ENCODE measurements at places on chromosomes 7 and 10.

DNA sequence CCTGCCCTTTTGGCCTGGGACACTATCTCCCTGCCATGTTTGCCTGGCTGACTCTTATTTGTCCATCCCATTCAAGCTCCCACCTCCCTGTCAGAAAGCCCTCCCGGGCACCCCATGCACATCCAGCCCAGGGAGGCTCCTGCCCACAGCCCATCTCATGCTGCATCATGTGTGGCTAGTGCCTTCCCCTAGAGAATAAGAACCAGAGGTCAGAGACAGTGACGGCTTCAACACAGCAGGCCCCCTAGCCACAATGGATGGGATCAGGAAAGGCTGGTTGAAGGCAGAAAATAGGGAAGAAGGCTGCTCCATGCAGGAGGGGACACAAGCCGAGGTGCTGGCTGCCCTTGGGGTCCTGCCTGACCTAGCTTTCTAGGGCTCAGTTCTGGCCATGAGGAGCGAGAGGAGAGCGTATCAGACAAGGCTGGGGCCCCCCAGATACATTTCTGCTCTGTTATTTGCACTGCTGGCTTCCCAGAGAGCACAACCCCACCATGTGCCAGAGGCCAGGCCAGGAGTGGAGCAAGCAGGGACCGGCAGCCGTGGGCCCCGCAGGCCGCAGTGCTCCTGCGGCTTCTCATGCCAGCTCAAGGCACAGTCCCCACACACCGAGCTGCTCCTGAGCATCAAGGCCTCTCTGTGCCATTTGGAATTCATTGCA lies 161.1 kb upstream of the ZMIZ1 start:
- no peak for DNase-seq

DNA sequence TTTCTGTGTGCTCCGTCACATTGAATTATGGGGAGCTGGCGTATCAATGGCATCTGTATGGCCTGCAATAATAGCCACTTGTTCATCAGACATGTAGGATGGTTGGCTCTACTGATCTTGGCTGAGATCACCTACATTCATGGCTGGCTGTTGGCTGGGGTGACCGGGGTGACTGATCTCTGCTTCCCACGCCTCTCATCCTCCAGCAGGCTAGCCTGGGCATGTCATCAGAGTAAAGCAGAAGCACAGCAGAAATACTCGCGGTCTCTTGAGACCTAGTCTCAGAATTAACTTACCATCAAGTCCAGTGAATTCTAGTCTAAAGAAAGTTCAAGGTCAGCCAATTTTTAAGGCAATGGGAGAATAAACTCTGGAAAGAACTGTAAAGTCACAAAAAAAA lies 257.7 kb upstream of the GLI3 start:
- DNase-seq = no peak

DNA sequence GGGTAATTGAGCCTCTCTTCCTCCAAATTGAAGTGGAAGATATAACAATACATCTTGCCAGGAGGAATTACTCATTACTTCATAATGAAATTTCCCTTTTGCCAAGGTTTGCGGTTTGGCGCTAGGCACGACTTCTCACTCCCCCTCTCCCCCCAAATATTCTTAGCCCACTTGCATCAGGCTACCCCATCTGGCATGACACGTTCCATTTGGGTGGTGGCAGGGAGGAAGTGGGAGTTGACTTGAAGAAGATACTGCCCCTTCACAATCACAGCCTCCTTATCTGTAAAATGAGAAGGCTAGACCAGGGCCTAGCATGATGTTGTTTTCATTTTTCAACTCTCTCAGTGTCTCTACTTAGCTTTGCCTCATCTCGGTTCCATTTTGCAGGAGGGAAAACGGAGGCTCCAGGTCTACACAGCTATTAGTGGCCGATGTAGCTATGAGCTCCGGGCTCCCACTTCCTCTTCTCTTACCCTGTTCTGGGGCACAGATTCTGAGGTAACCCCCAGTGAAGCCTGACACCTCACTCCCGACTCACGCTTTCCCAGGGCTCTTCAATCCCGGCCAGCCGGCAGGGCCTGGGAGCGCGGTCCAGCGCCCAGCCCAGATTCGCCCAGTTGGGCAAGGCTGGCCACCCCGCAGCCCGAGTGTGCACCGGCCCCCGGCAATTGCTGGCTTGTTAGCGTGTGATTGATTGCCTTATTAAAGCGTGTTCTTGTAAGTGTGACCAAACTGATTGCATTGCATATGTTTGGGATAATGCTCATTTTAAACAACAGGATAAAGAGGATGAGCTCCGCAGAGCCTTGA lies 6.5 kb downstream of the EVX1 start:
- DNase-seq = no peak

GRCh38 chr10:110042181-110042580 lies 34.4 kb downstream of the ADD3 start:
- no peak for DNase-seq

DNA sequence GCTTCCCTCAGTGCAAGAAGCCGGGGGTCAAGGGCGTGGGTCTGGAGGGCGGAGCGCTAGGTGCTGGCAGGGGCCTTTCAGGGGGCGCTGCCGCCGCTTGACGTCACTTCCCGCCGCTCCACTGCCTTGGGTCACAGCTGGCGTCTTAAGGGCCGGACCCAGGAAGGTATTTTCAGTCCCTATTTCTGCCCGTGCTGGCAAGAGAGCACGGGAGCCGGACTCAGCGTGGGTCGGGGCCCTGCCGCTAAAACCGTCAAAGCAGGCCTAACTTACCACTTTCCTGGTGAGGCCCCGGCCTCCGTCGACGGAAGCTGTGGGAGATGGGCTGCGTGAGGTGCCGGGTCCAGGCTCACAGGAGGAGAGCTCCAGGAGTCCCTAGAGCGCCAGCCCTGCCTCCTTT lies 12.0 kb downstream of the VAX1 start:
- no peak for DNase-seq

DNA sequence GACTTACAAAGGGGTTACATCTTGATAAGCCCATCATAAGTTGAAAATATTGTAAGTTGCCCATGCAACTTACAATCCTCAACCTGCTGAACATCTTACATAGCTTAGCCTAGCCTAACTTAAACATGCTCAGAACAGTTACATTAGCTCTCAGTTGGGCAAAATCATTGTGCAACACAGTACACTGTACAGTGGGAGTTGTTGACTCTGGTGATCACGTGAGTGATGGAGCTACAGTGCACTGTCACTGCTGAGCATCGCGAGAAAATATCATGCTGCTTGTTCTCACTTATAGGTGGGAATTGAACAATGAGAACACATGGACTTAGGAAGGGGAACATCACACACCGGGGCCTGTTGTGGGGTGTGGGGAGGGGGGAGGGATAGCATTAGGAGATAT lies 214.9 kb upstream of the ZMIZ1 start:
- DNase-seq = no peak

GRCh38 chr7:151987748-151988529 lies 31.7 kb downstream of the GALNTL5 start:
- no peak for DNase-seq

DNA sequence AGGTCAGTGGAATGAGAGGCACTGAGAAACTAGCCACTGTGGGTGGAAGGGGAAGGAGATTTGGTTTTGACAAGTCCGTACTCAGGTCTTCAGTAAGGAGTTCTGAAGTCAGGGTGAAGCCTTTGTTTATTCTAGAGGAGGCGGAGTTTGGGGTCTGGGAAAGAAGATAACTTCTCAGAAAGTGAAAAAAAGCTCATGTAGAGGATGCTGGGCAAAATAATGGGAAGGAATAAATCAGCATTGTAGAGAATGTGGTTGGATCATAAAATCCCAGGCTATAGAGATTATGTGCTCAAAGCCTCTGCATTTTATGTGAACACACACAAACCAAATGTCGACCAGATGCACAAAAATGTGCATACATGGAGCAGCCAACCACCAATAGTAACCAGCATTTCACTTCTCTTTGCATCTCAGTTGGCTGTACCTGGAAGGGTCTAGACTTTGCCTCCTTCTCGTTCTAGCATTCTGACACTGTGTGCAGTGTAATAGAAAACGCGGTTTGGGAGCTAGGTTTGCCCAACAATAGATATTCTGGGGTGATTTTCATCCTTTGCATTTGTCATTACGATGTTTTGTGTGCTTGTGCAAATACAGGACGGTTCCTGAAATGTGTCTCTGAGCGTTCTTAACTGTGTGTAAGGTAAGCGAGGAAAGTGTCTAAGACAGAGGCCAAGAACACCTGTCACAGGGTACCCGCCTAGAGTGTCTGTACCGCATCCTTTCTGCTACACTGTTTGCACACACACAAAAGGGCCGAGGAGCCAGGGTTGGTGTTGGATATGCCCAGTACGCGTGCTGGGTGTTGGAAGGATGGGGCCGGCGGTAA lies 603 bp upstream of the HECW1 start:
- DNase-seq = no peak

- no peak for DNase-seq
Observed at GRCh38 chr7:142131439-142132185, 20.1 kb downstream of the MGAM2 start.

GRCh38 chr10:30553626-30554439 lies 75.7 kb downstream of the LYZL2 start:
- no peak for DNase-seq

- no peak for DNase-seq
Observed at GRCh38 chr7:131568510-131568909, 12.1 kb upstream of the PODXL start.

- DNase-seq = no peak
Observed at GRCh38 chr10:79608505-79609375, 2.0 kb upstream of the SFTPA1 start.

- DNase-seq = no peak
Observed at GRCh38 chr7:148264933-148265557, 325.5 kb upstream of the C7orf33 start.

- no peak for DNase-seq
Observed at GRCh38 chr7:39252916-39253315, 275.2 kb downstream of the POU6F2 start.

- DNase-seq = no peak
Observed at GRCh38 chr10:48572414-48572813, 32.5 kb downstream of the ARHGAP22 start.

DNA sequence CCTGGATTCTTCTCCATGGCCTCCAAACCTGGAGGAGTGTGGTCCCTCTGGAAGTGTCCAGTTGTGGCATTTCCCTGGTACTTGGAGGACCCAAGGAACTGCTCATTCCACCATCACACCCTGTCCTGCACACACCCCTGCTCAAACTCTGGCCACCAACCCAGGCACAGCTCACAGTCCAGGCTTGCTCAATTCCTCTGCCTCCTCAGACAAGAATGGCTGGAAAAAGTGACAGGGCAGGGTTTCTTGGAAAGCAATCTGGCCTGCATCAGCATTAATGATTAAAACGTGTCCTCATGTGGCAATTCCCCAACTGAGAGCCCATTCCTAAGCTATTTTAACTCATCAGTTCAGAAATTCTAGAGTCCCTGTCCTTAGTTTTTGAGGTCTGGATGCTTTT lies 17.2 kb upstream of the TPST1 start:
- DNase-seq = no peak

DNA sequence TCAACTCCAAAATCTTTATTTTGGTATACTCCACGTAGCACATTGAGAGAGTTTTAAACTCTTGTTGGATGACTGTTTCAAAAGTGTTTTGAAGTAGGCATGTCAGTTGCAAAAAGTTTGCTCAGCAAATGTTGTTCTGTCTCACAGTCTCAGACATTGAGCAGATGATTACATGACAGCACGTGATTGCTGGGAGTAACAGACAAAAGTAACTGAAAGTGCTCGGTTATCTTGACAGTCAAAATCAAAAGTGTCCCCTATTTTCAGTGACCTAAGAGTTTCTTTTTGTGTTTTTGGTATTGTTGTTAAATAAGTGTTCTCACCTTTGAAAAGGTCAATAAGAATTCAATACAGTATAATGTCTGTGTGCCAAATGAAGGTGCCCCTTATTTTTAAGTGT lies 84.3 kb downstream of the CFTR start:
- DNase-seq = no peak

- DNase-seq = no peak
Observed at GRCh38 chr7:11332865-11333228, 359.2 kb downstream of the PHF14 start.

DNA sequence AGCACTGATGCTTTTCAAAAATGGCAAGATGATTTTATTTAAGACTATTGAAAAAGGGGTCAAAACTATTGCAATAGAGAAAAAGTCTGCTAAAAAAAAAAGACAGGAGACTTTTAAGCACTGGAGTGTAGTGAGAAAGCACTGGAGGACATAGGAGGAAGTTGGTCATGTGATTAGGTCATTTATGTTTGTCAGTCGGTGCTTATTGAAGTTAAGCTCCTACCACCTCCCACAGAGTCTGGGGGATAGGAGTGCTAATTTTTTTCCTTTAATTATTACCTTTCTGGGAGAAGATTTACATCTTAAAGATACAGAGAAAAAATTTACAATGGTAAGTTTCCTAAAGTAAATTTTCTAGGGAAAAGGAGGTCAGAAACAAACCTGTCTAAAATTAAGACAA lies 80.2 kb upstream of the TMEM229A start:
- DNase-seq = no peak

- no peak for DNase-seq
Observed at GRCh38 chr10:96820765-96821164, 11.3 kb upstream of the LCOR start.

DNA sequence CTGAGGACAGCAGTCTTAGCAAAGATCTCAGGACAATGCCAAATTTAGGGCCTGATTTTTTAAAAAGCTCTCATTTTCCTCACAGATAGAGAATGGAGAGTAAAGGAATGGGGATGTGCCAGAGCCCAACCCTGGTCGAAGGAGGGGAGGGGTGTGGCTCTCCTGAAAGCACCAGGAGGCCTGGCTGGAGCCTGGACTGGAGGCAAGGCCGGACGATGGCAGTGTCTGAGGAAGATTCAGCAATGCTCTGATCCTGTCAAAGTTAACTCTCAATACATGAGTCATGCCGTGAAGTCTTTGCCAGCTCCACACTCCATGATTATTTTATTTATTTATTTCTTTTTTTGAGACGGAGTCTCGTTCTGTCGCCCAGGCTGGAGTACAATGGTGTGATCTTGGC lies 108.3 kb downstream of the UPF2 start:
- DNase-seq = no peak
